ENCODE measurements at places on chromosomes 4 and X.

DNA sequence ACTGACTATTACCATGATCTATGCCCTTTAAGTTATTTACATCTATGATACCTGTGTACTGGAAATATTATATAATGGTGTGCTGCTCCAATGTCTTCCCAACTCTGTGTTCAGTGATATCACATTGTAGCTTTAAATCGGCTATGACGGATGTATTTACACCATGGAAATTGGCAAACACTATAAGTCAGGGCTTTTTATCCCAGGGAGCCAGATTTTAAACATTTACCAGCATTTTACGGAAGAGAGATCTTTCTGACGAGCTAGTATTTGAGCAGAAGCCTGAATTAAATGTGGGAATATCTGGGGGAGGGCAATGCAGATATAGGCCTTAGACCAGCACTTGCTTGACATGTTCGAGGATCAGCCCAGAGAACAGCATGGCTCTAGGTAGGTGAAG, 7.7 kb upstream of the PGM2 start:
- no peaks in the 10 kb centered on the region for H3K27me3 ChIP-seq
- H3K4me3 ChIP-seq = no peak overlapping the region
- no peak overlapping the region for H3K27ac ChIP-seq
- H3K4me1 ChIP-seq = no peaks in the 10 kb centered on the region
- DNase-seq = no peak

DNA sequence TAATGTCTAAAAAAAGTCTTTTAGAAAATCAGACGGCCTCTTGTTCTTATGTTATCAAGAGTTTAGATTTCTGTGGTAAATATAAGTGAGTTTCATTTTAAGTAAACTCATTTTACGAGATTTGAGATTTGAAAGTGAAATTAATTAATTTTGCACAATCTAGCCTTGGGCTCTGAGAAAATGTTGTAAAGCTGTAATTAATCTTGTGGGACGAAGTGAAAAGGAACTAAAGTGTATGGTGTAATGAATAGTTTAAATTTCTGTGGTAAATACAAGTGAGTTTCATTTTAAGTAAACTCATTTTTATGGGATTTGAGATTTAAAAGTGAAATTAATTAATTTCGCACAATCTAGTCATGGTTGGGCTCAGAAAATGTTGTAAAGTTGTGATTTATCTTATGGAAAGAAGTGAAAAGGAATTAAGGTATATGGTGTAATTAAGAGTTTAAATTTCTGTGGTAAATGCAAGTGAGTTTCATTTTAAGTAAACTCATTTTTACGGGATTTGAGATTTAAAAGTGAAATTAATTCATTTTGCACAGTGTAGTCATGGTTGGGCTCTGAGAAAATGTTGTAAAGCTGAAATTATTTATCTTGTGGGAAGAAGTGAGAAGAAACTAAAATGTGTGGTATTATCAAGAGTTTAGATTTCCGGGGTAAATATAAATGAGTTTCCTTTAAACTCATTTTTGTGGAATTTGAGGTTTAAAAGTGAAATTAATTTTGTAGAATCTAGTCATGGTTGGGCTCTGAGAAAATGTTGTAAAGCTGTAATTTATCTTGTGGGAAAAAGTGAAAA, 1.6 kb downstream of the SCML1 start:
- no peaks in the 10 kb centered on the region for H3K36me3 ChIP-seq
- no peaks in the 10 kb centered on the region for H3K4me1 ChIP-seq
- H3K27me3 ChIP-seq = no peaks in the 10 kb centered on the region
- no peak overlapping the region for H3K27ac ChIP-seq
- DNase-seq = no peak

DNA sequence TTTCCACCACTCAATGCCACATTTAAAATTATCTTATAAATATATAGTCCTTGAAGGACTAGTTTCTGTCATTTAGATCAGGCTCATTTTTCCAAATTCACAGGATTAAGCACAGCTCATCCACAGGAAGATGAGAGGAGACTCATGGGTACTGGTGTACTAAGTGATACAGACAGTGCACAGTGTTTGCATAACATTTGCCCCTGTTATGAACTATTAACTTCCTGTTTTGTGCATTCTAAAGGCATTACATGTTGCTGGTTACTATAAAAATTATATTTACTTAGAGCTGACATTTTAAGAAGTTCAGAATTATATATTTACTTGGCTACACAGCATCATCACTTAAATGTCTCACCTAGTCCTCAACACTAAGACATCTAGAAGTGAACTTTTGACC, 772.0 kb downstream of the TECRL start:
- no peak overlapping the region for H3K4me3 ChIP-seq
- H3K27me3 ChIP-seq = no peaks in the 10 kb centered on the region
- no peaks in the 10 kb centered on the region for H3K4me1 ChIP-seq
- H3K36me3 ChIP-seq = no peaks in the 10 kb centered on the region

GRCh38 chrX:344371-344901, 25.8 kb upstream of the GTPBP6 start:
- no peak for DNase-seq
- no peaks in the 10 kb centered on the region for H3K27me3 ChIP-seq
- H3K36me3 ChIP-seq = no peaks in the 10 kb centered on the region

GRCh38 chr4:68076194-68076593, 53.5 kb downstream of the TMPRSS11F start:
- H3K27me3 ChIP-seq = no peaks in the 10 kb centered on the region
- H3K27ac ChIP-seq = no peak overlapping the region
- no peak overlapping the region for H3K4me3 ChIP-seq
- no peaks in the 10 kb centered on the region for H3K4me1 ChIP-seq

DNA sequence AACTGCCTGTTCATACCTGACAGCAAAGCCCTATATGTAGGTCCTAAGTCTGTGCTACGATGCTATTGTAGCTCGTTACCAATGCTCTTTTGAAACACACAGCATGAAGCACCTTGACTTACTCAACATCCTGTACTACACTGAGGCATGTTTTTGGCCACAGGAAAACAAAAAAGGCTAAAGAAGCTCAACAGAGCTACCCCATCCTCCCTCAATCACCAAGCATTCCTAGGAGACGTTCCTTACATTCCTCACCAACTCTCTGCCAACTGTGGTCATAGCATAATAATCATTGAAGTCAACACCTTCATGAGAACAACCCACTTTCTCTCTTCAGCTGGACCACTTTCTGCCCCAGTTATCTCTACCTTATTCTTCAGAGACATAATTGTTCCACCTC, 73.7 kb upstream of the SLC25A43 start:
- H3K36me3 ChIP-seq = no peaks in the 10 kb centered on the region
- peak; percentile 39 for DNase-seq
- H3K4me1 ChIP-seq = no peaks in the 10 kb centered on the region
- H3K27ac ChIP-seq = peak overlapping the region; percentile 55

GRCh38 chr4:100875296-100876068, 357.7 kb upstream of the EMCN start:
- DNase-seq = peak; percentile 32
- H3K36me3 ChIP-seq = no peaks in the 10 kb centered on the region
- no peaks in the 10 kb centered on the region for H3K27me3 ChIP-seq

- no peaks in the 10 kb centered on the region for H3K4me1 ChIP-seq
- no peaks in the 10 kb centered on the region for H3K36me3 ChIP-seq
Observed at GRCh38 chr4:165325732-165326512, 1.5 kb upstream of the MSMO1 start.

DNA sequence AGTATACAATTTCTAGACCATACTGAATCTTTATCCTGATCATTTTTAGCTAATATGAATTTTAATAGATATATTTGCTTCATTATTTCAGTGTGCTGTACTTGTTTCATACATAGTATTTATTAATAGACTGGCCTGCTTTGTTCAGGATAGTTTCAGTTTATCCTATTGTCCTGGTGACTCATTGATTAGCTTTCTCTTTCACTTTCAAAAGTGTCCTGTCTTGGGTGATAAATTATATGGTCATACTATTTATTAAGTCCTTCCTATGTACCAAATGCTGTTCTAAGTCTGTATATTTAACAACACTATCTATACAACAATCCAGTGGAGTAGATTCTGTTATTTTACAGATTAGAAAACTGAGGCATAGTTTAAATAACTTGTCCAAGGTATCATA, 153.8 kb upstream of the RAPGEF2 start:
- H3K36me3 ChIP-seq = no peaks in the 10 kb centered on the region
- no peak overlapping the region for H3K27ac ChIP-seq
- no peaks in the 10 kb centered on the region for H3K4me1 ChIP-seq
- no peaks in the 10 kb centered on the region for H3K27me3 ChIP-seq
- no peak overlapping the region for H3K4me3 ChIP-seq

DNA sequence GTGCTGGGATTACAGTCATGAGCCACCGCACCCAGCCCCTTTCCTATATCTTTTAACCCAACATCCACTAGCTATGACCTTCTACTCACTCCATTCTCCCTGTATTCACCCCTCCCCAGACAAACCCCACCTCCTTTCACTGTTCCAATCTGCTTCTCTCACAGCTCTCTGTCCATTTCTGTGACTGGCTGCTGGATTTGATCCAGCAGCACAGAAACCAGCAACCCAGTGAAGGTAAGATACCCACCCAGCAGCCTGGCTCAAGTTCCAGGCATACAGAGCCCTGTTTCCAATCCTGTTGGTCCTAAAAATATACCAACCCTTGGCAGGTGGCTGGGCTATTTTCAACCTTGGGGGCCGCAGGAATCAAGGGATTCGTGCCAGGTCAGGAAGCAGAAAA, 56.9 kb upstream of the SMIM10 start:
- no peaks in the 10 kb centered on the region for H3K4me1 ChIP-seq
- no peaks in the 10 kb centered on the region for H3K36me3 ChIP-seq
- no peak overlapping the region for H3K4me3 ChIP-seq
- H3K27me3 ChIP-seq = no peaks in the 10 kb centered on the region
- H3K27ac ChIP-seq = no peak overlapping the region
- DNase-seq = no peak

DNA sequence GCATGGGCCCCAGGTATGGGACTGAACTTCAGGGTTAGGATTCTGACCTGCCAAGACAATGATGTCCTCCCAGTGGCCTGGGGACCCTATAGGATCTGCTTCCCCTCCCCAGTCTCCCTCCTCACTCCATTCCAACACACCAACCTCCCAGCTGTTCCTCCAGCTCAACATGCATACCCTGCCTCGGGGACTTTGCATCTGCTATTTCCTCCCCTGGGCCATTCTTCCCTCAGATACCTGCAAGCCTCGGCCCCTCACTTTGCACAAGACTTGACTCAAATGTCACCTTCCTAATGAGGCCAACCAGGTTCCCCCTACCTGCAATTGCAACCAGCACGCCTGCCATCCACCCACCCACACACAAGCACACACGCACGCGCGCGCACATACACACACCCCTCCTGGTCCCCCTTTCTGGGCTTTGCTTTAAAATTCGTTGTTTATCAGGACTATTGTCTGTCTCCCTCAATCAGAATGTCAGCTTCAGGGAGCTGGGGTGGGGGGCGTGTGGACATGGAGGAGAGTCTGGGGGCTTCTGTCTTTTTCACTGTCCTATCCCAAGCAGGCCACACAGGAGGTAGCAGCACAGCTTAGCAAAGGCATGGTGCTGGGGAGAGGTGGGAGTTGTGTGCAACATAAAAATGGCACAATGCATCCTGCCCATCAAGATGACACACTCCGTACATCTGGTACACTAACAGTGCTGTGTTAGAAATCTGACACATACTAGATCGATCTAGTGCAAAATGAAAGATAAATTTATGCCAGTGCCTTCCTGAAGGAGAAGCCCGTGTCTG, 20.6 kb upstream of the PPP2R2C start:
- no peaks in the 10 kb centered on the region for H3K4me1 ChIP-seq
- H3K36me3 ChIP-seq = no peaks in the 10 kb centered on the region
- H3K4me3 ChIP-seq = no peak overlapping the region
- no peak for DNase-seq
- H3K27ac ChIP-seq = no peak overlapping the region

DNA sequence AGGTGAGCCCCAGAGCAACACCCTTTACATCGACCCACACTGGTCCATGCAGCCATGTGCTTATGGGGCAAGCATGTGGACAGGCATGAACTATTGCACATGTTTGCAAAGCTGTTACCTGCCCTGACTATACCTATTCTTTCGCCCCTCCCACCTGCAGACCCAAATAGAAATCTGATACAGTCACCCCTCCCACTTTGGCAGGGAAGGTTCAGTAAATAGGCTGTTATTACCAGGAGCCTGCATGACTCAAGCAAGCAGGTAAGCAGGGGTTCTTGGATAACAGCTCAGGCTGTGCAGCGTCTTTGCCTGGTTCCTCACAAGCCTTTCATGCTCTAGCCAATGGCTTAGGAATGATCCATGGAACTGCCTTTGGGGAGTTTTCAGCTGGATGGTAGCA, 122.7 kb upstream of the DIPK2B start:
- no peak overlapping the region for H3K4me3 ChIP-seq
- H3K27ac ChIP-seq = no peak overlapping the region
- DNase-seq = no peak
- H3K27me3 ChIP-seq = no peaks in the 10 kb centered on the region
- no peaks in the 10 kb centered on the region for H3K4me1 ChIP-seq

GRCh38 chr4:38223782-38224236, 263.6 kb downstream of the PTTG2 start:
- H3K4me3 ChIP-seq = no peak overlapping the region
- H3K36me3 ChIP-seq = no peaks in the 10 kb centered on the region
- H3K4me1 ChIP-seq = no peaks in the 10 kb centered on the region
- H3K27ac ChIP-seq = no peak overlapping the region
- no peak for DNase-seq
- H3K27me3 ChIP-seq = no peaks in the 10 kb centered on the region

DNA sequence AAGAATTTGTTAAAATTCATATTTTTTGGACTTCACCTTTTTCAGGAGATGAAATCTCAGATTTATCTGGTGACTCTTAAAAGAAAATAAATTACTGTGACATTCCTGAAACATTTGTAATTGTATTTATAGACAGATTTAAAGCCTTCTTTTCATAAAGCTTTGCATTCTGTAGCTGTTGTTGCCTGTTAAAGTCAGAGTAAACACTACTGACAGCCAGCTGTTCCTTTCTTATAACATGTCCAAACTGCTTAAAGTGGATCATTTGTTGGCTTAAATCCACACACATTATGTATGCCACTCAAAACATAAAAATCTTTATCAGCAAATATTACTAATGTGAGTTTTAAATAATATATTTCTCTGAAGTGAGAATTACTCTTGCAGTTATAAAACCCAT, 157.5 kb downstream of the TECRL start:
- H3K36me3 ChIP-seq = no peaks in the 10 kb centered on the region
- no peak overlapping the region for H3K4me3 ChIP-seq
- H3K27ac ChIP-seq = no peak overlapping the region
- no peak for DNase-seq
- no peaks in the 10 kb centered on the region for H3K27me3 ChIP-seq

- H3K27me3 ChIP-seq = no peaks in the 10 kb centered on the region
- no peaks in the 10 kb centered on the region for H3K4me1 ChIP-seq
- no peak overlapping the region for H3K4me3 ChIP-seq
- DNase-seq = no peak
- H3K36me3 ChIP-seq = no peaks in the 10 kb centered on the region
Observed at GRCh38 chrX:134418317-134419113, 41.5 kb upstream of the HPRT1 start.

DNA sequence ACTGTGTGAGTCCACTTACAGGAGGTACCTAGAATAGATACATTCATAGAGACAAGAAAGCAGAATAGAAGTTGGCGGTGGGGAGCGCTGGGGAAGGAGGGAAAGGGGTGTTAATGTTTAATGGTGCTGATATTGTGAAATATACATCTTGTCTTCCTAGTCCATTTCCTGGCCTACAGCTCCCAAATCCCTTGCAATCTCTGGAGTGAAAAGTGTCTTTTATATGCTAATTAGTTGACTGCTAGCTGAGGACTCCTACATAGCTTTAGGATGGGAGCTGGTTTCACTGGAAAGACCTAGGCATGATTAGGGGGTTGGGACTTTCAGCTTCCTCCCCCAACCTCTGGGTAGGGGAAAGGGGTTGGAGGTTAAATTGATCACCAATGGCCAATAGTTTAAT, 36.0 kb downstream of the FUNDC1 start:
- H3K36me3 ChIP-seq = no peaks in the 10 kb centered on the region
- H3K4me1 ChIP-seq = no peaks in the 10 kb centered on the region
- H3K27me3 ChIP-seq = no peaks in the 10 kb centered on the region
- H3K4me3 ChIP-seq = no peak overlapping the region
- DNase-seq = peak; percentile 46
